ENCODE measurements at places on chromosomes 6 and 20.

DNA sequence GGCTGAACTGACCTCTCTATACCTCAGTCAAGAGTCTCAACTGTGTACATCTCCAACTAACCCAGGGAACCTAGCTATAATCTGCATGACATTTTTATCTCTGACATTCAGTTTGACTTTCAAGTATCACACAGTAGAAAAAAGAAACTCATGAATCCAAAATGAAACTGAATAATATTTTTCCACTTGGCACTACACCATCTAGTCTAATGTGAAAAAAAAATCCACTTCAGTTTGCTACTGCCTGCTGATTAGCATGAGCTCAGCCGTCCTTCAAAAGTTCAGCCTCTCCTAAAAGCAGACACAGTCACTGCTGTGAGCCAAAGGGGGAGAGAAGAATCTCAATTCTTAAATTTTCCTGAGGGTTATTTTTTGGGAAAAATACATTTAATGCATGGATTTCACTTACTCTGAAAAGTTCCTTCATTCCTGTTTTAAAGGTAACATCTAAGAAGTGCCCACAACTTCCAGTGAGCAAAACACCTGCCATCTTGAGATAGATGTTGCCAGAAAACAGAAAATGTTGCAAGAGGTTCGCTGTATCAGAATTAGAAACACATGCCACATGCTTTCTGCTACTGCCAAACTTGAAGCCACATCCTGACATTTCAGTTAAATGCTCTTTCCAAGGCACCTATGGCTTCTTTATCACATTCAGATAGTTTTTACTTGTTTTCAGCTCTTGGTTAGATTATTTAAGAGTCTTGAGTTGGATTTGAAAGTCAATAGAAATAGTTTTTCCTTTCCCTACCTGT, 95.4 kb downstream of the MKKS start:
- DNase-seq, result no peak

DNA sequence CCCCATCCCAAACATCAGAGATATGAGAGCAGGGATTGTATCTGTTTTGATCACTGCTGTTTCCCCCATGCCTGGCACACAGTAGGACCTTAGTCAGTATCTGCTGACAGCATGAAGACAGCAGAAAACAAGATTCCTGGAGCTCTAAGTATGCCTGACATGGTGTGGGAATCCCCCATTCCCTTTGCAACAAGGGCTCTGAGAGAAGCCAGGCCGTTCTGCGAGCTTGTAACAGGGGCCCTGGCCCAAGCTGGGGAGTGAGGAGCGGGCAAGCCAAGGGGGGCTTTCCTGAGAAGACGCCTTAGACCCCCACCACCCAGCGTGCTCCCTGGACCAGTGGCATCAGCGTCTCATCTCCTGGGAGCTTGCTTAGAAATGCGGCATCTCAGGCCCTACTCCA, 25.2 kb downstream of the PREX1 start:
- DNase-seq, result no peak

DNA sequence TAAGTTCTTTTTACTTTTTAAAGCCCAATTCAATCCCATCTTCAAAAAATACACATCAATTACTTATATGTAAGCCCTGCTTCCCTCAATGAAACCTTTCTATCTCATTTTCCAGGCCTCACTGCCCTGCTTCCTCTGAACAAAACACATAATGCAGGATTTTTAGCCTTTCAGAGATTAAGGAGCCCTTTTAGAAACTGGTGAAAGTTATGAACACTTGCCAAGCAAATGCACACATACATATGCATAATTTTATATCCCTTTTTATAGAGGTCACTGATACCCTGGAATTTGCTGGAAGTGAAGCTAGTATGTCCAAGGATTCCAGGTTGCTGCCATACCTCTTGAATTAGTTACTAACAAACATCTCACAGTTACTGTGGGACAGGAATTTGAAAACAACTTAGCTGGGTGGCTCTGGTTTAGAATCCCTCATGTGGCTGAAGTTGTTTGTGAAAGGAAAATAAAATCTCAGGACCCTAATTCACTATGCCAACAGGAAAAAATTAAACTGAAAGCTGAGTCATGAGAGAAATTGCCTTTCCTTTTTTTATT, 75.8 kb downstream of the UBE3D start:
- DNase-seq, result no peak

- no peak for DNase-seq
Observed at GRCh38 chr20:32191422-32191821, 16.1 kb downstream of the PLAGL2 start.

DNA sequence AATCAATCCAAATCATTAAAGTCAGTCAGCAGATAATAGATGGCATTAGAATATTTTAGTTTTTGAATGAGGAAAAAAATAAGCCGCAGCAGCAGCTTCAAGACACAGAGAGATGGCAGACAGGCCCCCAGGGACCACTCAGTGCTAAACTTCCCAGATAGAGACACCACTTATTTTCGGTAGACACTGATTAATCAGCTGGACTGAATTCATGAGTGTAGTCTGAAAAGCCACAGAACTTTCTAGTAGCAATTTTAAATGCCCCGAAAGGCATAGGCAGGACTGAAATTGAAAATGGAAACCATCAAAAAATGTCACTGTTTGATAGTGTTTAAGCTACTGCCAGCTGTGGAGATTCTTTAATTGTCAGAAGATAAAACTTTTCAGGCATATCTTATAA, 3.1 kb upstream of the CLDN20 start:
- no peak for DNase-seq

GRCh38 chr6:166556336-166556735, 30.1 kb downstream of the RAMACL start:
- DNase-seq, result no peak

- DNase-seq, result no peak
Observed at GRCh38 chr20:35301426-35301825, 9.2 kb upstream of the FAM83C start.

GRCh38 chr6:24891004-24891403, 44.8 kb downstream of the RIPOR2 start:
- DNase-seq, result no peak

GRCh38 chr6:36594816-36595643, 868 bp downstream of the SRSF3 start:
- DNase-seq, result no peak

DNA sequence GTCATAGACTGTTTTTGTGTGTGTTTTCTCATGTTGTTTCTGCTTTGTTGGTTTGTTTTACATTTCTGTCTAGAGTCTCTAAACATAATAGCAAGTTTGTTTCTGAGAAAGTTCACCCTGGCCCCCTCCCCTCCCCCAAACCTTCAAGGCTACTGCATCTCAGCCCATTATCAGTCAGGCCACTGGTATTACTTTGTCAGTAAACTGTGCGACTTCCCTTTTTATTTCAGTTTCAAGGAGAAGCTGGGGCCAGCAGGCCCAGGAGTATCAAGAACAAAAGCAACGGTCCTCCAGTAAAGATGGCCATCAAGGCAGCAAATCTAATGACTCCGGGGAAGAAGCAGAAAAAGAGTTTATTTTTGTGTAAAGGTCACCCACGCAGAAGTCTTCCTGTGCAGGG, 32.8 kb upstream of the SCGN start:
- DNase-seq, result no peak

DNA sequence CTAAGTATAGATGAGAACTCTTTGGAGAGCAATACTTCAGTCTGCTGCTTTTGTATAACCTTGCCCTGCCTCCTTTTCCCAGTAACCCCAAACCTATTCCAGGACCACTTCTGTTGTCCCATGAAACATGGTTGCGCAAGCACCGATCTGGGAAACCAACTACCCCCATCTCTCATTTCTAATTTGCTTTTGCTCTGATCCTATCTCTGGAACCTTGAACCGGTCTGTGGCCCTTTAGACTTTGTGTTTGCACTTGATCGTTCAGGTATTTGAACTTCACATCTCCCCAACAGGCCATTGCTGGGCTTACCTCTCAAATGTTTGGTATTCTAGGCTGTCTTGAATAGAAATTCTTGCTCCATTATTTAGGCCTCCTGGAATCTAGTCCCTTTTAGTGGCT, 25.0 kb downstream of the L3MBTL3 start:
- no peak for DNase-seq

DNA sequence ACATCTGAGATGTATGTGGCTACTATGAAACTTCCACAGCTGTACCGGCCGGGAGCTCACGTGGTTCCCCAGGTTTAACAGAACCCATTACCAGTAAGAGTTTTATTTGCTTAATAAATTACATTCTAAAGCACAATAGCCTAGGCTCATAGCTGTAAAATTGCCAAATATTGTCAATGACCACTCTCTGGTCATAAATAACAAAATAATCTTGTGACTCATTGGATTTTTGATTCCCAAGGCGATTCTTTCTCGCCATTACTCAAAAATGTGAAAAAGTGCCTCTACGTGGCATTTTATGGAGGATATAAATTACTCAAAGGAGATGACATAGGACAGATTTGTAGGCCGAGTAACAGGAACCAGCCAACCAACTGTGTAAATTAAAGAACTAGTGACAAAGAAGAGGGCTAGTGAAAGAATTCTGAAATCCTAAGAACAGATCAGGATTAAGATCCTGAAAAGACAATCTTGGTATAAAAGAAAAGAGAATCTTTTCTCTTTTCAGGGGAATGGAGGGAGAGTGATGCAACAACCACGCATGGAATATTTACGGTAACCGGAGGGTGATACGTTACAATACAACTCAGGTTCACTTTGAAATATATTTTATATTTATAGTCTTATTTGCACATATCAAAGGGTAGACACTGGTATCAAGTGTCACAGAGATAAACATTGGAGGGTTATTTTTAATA, 199.7 kb downstream of the FOXC1 start:
- DNase-seq, result no peak

DNA sequence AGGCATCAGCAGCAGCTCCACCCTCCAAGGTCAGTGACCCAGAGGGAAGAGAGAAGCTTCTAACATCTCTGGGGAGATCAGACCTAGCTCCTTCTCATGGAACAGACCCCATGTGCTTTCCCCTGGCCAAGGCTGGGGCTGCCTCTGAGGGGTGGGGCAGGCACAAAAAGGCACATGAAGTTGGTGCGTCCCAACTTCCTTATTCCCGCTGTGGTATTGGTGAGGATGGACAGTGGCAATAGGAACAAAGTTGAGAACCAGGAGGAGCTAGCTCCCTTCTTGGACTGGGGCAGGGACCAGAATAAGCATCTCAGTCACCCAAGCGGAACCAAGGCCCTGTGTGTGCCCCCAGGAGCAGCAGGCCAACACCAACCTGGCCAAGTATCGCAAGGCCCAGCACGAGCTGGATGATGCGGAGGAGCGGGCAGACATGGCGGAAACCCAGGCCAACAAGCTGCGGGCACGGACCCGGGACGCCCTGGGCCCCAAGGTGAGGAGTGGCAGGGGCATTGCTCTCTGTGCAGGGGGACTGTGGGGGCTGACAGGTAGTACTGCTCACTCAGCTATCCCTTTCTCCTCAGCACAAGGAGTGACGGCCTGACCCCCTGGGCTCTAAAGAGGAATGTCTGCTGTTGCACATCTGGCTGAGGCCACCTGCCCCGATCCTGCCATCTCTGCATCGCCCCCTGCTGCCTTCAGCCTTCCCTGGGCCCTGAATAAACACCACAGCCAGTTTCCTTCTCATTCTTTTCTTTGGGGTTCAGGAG, 46.1 kb downstream of the MYH7B start:
- no peak for DNase-seq

GRCh38 chr20:63206878-63207277, 9.1 kb downstream of the YTHDF1 start:
- DNase-seq, result no peak

GRCh38 chr6:139839506-139840156, 465.2 kb upstream of the CITED2 start:
- no peak for DNase-seq

DNA sequence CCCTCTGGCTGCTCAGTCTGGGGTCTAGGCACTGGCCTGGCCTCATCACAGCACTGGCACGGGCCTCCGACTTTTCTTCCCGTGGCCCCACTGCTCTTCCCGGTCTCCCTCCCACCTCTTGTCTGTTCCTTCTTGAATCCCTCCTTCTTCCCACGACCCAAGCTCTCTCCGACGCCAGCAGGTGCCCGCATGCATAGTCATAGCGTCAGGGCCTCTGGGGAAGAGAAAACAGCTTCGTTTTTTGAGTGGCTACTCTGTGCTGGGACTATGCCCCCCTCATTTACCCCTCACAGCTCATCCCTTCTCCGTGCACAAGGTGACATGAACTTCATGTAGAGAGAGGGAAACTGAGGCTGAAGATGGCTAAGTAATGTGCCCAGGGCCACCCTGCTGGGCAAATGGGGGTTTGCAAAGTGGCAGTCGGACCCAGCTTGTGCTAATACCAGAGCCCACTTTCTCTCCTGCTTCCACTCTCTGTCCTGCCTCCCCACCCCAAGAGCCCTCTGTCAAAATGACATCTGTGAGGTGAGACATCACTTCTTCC, 59.2 kb downstream of the SYNJ2 start:
- no peak for DNase-seq

- no peak for DNase-seq
Observed at GRCh38 chr20:57648878-57649616, 28.8 kb upstream of the ZBP1 start.

DNA sequence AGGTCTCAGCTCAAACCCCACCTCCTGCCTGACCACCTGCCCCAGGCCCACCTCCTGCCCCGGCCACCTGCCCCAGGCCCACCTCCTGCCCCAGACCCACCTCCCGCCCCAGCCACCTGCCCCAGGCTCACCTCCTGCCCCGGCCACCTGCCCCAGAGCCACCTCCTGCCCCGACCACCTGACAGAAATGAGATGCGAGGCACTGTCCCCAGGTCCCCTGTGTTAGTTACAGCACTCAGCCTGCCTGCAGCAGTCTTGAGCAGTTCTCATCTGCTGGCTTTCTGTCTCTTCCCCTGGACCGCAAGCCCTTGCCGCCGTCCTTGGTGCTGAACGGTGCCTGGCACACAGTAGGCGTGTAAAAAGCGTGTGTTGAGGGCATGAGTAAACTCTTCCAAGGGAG, 79.5 kb downstream of the CDH4 start:
- no peak for DNase-seq

DNA sequence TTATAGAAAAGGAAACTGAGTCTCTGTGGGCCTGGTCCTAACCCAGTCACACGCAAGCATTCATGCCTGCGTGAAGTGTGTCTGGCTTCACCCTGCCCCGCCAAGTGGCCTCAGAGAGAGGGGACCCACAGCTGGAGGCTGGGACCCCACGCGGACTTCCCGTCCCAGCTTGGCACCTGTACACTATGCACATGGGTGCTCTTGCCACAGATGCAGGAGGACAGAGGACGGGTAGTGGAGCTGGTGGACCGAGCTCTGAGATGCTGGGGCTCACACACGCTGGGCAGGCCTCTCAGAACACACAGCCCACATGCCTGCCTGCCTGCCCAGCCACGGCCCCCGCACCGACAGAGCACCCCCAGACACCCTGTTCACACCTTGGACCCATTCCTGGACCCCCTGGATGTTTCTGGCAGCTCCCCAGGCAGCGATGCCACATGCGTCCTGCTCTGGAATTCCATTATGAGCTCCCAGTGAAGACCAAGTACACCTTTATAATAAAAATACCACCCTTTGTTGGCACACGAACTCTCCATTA, 24.9 kb upstream of the SMOC2 start:
- no peak for DNase-seq

GRCh38 chr20:39875492-39876110, 813.4 kb downstream of the MAFB start:
- DNase-seq, result no peak

GRCh38 chr6:163459536-163459935, 45.0 kb downstream of the QKI start:
- DNase-seq, result no peak

- DNase-seq, result no peak
Observed at GRCh38 chr6:170096191-170096802, 194.6 kb downstream of the DLL1 start.

GRCh38 chr20:49570161-49570827, 2.4 kb upstream of the PTGIS start:
- DNase-seq, result no peak

GRCh38 chr6:101268541-101268940, 125.0 kb upstream of the GRIK2 start:
- DNase-seq, result no peak
